ENCODE measurements at places on chromosomes 7 and 10.

- DNase-seq = no peak
These were observed 477.1 kb downstream of the RPS24 start for GRCh38 chr10:78510566-78511323.

DNA sequence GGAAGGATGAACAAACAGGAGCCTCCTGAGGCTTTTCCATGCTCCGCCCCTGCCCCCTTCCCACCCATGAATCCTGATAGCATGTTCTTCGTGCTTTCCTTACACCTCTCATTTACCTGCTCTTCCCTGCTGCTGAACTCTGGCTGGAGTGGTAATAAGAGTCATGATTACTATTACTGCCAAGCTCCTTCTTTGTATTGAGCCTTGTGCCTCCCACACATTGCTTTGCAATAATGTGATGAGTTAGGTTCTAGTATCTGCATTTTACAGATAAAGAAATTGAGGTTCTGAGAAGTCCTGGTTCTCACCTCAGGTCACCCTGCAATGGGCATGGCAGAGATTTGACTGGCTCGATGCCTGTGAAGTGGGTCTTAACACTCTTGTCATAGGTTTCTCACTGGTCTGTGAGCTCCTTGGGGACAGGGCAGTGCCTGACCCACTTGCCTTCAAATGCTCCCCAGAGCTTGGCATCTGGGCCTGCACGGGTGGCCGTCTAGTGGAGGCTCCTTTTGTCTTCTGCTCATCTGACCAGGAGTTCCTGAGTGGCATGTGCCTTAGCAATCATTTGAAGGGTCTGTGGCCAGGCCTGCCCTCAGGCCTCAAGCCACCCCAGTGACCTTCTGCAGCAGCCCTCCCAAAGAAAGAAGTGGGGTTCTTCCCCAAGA is 309.2 kb upstream of the ZMIZ1 start:
- peak; percentile 29 for DNase-seq

DNA sequence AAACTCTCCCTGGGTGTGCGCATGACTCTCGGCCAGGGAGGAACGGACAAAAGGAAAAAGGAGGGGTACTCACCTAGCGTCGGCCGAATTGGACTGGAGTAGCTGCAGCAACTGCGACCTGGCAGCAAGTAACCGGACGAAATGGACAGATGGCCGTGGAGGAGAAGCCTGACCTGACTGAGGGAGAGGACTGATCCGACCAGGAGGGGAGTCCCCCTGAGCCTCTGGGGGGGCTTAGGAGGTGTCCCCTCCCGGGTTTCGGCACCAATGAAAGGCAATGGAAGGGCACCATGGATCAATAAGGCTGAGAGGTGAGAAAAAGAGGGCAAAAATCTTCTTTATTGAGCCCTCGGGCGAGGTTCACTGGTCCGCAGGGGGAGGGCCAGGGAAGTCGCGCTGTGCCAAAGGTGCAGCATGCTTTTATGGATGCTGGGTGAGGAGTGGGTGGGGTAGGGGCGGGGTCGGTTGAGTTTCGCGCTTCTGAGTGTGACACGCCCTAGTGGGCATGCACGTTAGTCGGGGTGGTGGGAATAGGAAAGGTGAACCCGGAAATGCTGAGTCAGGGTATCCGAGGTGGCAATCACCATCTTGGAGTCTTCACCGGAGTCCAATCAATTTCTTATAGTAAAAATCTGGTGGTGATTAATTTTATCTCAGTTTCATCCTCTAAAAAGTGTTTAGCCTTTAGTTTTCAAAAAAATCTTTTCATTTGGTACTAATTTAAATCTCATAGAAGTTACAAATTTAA is 638.5 kb upstream of the DPP6 start:
- DNase-seq = no peak

GRCh38 chr7:71995111-71995510 is 417.0 kb downstream of the CALN1 start:
- DNase-seq = no peak

DNA sequence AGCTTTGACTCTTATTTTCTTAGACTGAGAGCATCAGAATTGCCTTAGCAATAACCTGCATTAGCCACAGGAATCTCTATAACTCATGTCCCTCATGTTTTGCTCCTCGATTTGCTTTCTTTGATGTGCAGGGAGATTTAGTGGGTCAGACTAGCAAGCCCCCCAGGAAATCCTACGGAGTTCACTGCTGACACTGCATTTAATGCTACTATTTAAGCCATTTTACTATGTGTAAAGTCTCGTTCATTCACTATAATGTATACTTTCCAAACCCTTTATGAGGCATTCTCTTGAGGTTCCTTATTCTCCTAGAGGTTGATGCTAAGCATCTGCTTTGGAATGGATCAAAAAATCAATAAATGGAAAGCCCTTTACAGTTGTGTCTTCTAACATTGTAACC is 28.4 kb downstream of the DYNC1I1 start:
- DNase-seq = no peak

DNA sequence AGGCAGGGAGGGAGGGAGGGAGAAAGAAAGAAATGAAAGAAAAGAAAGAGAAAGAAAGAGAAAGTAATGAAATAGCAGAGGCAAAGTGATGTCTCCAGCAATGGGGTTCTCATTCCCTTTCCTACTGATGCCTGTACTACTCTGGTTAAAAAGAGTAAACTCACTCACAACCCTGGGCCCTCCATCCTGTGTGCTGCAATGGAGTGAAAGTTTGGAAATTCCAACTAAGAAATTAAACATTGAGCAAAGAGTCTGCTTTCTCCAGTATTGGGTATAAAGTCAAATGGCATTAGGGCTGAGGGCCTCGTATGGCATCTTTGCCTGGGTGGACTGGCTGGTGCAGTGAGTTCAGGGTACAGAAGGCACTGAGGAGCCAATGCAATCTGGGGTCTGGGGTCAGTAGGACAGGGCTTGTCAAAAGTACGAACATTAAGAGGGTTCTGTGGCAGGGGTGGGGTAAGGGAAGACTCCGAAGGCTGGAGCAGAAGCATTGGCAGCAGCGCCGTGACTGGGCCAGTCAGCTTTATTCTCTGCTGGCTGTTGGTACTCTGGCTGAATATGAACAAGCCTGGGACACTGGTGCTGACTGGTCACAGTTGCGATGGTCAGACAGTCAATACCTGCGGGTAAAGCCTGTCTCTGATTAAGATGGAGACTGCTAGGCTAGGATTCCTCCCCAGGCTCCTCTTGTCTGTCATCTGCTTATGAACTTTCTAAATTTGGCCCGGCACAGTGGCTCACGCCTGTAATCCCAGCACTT is 24.1 kb upstream of the TNS3 start:
- DNase-seq = no peak

- DNase-seq = no peak
These were observed 78.3 kb downstream of the SNX10 start for GRCh38 chr7:26370011-26370410.

GRCh38 chr7:47483604-47484273 is 98.2 kb downstream of the TNS3 start:
- peak; percentile 45 for DNase-seq

GRCh38 chr10:119131512-119132240 is 27.8 kb downstream of the DENND10 start:
- peak; percentile 73 for DNase-seq

DNA sequence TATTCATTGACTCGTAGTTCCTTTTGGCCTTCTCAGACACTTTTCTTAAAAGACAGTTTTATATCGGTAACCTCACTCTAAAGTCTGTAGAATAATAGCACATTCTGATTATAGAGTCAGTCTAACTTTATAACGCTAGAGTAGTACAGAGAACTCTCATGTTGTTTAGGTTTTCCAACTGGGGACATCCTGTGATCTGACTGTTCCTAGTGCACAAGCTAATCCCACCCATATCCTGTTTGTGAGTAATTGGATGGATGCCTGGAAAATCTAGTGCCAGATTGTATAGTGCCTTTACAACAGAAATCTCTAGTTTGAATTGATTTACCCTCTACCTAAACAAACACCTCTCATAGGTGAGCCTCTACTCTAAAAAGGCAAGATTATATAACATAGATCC is 107.4 kb downstream of the ZEB1 start:
- peak; percentile 92 for DNase-seq

- DNase-seq = no peak
These were observed 551.0 kb upstream of the AUTS2 start for GRCh38 chr7:69047151-69047754.

- no peak for DNase-seq
These were observed 85.6 kb upstream of the ANLN start for GRCh38 chr7:36304099-36304425.

- DNase-seq = no peak
These were observed 42.9 kb downstream of the MKI67 start for GRCh38 chr10:128083191-128083895.

DNA sequence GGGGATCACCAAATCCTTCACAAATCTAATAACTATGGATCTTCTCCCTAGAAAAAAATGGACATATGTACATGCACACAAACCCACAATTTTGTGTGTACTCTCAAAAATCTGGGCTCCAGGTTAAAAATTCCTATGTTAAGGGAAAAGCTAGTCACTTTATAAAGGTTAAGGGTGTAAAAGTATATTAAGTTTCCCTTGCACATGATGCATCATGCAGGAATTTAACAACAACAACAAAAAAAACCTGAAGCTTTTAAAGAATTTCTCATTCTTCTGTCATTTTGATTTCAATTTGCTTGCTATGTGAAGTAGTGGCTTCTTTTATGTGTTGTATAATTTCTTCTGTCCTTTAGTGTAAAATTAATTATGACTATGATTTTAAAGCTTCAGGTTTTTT is 123.7 kb downstream of the CNOT4 start:
- DNase-seq = peak; percentile 21

- peak; percentile 77 for DNase-seq
These were observed 76.2 kb upstream of the CCDC71L start for GRCh38 chr7:106737202-106737562.

DNA sequence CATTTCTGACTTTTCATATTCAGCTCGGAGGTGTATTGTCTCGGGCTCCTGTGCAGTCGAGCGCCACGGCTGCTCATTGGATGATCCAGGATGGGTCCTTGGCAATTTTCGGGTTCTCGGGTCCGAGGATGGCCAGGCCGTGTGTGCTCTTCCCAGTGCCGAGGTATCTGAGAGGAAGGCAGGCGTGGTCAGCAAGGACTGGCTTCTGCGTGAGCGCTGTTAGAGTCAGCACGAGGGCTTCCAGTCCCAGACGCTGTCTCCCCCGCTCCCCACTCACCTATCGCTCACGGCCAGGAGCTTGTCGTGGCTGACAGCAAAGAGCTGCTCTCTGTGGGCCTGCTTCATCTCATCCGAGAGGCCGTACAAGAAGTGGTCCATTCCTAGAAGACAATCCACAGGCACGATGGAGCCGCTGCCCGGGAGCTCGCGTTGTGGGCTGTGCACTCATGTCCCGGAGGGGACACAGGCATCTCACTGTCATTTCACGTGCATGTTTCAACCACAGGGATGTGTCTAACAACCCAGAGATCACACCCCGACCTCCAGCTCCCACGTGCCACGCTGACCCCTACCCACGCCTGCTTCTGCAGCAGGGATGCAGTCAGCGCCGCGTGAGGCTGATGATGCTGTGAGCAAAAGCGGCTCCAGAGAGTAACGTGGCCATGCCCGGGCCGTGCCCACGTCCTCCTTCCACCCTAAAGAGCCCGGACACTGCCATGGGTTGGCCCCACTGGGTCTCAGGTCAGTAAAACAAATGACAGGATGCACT is 34.4 kb downstream of the PITRM1 start:
- DNase-seq = no peak

Measured in fibroblast of pulmonary artery (primary cell).